A172 (cell line): ENCODE measurements at places on chromosomes 5 and 9. TPM values are rescaled to one million over a fixed set of nuclear protein-coding genes. Genes with fewer than 3 reads are reported as not detected.
A peak's percentile ranks its signal among the peaks of the same experiment; 100 is the strongest.

DNA sequence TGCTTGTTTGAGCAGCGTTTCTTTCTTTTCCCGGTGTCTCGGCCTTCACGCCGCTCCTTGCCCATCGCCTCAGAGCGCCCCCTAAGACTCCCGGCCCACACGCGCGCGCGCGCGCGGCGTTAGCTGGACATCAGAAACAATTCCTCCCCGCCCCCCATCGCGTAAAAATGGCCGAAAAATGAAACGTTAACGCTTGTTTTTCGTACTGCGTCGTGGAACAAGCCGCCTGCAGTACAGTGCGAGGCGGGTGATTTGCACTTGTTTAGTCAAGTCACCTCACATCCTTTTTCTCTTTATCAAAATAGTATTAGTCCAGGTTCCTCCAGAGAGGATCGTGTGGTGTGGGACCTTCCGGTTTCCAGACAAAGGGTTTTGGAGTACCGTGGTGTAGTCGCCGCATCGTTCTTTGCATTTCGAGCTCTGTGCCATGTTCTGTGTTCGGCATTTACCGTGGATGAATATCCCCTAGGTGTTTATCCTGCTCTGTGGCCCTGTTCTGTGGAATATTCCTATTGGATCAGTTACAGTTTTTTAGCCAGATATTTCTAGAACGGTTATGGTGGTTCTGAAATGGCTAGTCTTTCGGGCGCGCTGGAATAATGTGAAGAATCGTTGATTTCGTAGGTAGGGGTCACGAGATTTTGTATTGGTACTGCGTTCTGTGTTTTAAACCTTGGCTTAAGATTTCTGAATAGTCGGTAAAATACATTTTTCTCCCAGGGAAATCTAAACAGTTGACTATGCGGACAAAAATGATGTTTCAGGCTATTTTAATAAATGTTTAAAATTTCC is 1.0 kb downstream of the MATR3 start:
- peak; percentile 70 for DNase-seq

Gene PTGS1
- 0.29 TPM in 1 of 2 replicates, not detected in the other for total RNA-seq

GRCh38 chr5:16467363-16468219 is 2.0 kb upstream of the ZNF622 start:
- DNase-seq = peak; percentile 60

Gene FAM81B
- total RNA-seq = not detected in 2 replicates

GRCh38 chr5:82105457-82105856 is 133.6 kb downstream of the ATG10 start:
- peak; percentile 42 for DNase-seq

- no peak for DNase-seq
Measured at GRCh38 chr9:128626181-128626580, 30.5 kb downstream of the DYNC2I2 start.

DNA sequence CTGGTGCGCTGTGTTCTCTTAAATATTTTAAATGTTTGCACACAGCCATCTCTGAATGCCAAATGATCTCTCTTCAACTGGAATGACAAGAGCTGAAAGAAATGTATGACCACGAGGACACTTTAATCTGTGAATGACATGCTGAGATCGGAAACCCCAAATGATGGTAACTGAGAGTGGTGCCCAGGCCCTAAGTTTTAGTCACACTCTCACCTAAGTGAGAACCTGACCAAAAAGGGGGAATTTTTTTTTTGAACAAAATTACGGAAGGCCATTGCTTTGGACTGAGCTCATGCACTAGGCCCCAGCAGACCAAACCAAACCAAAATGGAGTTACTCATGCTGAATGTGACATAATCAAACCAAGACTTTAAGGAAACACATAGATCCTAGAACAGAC is 167.1 kb upstream of the TUT7 start:
- DNase-seq = no peak

DNA sequence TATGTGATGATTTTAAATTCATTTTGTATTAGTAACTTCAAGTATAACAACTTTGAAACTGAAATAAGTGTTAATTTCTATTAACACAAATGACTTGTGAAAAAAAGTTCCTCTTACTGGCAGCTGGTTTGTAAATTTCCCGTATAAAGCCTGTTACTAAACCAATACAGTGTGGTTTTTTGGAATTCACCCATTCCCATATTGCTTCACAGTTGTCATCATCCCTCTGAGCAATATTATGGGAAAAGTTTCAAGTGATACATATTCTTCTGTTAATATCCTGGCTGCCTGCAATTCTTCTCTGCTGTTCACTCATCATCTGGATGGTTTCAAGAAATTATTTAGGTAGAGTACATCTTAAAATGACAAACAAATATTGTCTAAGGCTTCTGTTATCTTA is 1185.1 kb upstream of the C9orf72 start:
- no peak for DNase-seq

Gene OBP2B
- not detected in 2 replicates for total RNA-seq

DNA sequence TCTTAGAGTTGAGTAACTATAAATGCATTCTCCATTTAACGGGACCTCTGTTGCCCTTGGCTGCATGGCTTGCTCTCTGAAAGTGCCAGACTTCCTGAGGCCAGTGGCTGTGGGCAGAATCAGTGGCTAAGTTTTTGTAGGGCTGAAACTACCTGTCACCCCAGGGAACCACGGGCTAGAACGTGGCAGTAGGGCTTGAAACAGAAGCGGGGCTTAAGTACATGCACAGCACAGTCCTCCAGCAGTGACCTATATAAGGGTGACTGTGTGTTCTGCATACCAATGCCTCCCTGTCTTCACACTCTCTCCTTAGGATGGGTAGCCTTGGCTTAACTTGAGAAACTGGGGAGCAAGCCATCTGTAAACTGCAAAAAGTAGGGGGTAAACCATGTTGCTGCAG is 43.6 kb upstream of the LRRTM2 start:
- DNase-seq = no peak

DNA sequence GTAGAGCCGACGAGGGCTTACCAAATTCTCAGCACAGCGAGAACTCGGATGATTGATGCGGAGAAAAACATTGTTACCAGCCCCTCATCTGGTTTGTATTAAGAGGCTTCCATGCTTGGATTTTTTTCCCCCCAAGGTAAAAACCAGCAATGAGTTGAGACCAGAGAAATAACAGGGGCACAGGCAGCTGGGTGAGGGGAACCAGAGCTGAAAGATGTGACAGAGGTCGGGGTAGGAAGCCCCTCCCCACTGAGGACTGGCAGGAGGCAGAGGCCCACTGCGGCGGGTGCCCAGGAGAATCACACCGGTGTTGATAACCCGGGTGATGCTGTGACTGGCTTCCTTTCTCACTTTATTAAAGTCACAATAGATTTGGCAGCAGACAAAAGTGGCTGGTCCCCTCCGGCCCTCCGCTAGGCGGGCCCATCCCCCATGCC is 116.5 kb upstream of the PHYKPL start:
- DNase-seq = no peak

DNA sequence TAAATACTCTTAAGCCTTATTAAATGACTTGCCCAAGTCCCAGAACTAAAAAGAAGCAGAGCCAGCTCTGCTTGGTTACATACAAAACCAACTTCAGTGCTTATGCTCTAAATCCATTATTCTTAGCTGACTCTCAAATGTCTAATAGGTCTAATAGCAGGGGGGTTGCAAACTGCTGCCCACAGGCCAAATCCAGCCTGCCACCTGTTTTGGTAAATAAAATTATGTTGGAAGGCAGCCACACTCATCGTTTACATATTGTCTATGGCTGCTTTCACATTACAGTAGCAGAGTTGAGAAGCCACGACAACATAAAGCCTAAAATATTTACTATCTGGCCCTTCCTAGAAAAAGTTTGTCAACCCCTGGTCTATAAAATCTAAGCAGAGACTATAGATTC is 69.0 kb downstream of the KLHL3 start:
- no peak for DNase-seq

DNA sequence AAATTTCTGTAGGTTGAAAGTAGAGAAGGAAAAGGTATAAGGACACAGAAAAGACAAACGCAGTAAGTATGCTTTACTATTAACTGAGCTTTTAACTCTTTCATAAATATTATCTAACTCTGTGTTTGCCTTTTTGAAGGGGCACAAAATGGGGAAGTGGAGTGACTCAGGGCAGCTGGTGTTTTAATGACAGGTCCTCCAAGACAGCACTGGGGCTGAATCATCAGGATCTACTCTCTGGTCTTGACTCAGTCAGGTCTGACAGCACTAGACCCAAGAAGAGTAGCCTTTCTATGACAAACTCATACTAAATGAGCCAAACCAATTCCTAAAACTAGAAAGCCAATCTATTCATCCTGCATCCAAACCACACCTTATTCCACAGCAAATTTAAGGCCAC is 102.2 kb downstream of the APTX start:
- DNase-seq = peak; percentile 3
